Aorta (tissue), 5 donors: ENCODE measurements at places on chromosomes 5 and 9. TPM values are rescaled to one million over a fixed set of nuclear protein-coding genes. Genes with fewer than 3 reads are reported as not detected.
A peak's percentile ranks its signal among the peaks of the same experiment; 100 is the strongest.

The MEIKIN gene
- 1.2 TPM for total RNA-seq

The RLN2 gene
- not detected for total RNA-seq

The IFNA2 gene
- not detected for total RNA-seq

GRCh38 chr9:98161851-98162250 is 30.6 kb downstream of the CORO2A start:
- no peak for DNase-seq

GRCh38 chr5:154620411-154620810 is 134.8 kb upstream of the LARP1 start:
- no peak for DNase-seq

- no peak for DNase-seq
These were observed 54.9 kb upstream of the C5orf46 start for GRCh38 chr5:147961208-147961749.

DNA sequence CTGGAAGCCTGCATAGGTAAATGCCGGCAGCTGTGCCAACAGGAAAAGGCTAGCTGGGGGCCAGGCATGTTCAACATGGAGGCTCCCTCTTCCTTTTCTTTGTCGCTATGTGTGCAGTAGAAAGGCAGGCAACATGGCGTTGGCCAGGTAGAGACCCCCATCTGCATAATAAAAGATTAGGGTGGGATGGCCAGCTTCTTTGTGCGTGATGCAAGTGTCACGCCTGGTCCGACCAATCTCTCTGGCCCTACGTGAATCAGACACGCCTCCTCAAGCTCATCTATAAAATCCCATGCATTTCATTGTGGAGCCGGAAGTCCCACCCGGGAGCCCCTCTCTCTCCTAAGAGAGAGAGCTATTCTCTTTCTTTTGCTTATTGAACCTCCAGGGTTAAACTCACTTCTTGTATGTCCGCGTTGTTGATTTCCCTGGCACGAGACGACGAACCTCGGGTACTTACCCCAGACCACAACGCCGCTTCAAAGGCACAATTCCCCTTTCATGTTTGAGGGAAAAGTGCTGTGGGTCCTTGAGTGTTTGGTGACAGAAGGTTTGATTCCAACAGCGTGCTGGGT is 25.0 kb upstream of the C5orf47 start:
- no peak for DNase-seq

DNA sequence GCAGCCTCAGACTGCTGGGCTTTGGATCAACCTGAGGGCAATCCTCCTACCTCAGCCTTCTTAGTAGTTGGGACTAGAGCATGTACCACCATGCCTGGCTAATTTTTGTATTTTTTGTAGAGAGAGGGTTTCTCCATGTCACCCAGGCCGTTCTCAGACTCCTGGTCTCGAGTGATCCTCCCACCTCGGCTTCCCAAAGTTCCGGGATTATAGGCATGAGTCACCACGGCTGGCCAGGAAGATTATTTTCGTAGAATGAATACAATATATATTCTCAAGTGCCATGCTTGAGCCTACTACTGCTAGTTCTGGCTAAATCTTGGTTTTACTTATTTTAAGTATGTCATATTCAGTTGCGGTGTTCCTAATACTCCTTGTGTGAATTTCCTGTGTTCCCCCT is 88.2 kb upstream of the CLINT1 start:
- DNase-seq: no peak

- DNase-seq: no peak
These were observed 96.9 kb downstream of the MED27 start for GRCh38 chr9:131982671-131983239.

DNA sequence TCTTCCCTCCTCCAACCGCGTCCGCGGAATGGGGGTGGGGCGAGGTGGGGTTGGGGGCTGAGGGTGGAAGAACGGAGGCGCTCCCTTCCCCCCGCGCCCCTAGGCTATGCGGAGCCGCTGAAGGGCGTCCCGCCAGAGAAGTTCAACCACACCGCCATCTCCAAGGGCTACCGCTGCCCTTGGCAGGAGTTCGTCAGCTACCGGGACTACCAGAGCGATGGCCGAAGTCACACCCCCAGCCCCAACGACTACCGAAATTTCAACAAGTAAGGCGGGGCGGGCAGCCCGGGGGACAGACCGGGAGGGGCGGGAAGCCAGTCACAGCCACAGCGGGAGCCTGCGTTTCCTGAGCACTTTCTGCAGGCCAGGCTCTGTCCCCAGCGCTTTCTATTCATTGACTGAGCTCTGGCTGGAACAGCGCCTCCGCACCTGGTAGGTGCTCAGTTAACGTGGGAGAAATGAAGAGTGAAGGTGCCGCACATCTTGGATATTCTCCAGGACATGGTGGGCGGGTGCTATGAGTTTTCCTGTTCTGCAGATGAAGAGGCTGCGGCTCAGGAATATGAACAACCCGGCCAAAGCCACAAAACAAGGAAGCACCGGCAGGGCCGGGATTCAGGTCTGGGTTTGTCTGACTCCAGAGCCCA is 11.3 kb downstream of the MYOZ3 start:
- peak; percentile 73 for DNase-seq

DNA sequence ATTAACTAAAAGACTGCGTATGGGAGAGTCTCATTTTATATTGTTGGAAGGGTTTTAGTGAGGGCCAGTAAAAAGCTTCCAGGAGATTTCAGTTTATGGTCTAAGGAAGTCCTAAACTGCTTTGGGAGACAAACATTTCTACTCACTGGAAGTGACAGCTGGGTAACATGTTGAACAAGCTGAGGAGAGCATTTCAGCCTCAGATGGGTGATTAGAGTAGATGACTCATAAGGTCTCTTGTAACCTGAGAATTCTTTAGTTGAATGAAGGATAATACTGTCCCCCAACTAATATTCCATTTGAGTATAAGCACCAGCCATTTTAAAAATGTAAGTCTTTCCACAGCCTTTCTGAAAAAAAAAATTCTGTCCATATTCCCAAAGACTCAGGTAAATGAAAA is 218.0 kb upstream of the C9orf72 start:
- no peak for DNase-seq

DNA sequence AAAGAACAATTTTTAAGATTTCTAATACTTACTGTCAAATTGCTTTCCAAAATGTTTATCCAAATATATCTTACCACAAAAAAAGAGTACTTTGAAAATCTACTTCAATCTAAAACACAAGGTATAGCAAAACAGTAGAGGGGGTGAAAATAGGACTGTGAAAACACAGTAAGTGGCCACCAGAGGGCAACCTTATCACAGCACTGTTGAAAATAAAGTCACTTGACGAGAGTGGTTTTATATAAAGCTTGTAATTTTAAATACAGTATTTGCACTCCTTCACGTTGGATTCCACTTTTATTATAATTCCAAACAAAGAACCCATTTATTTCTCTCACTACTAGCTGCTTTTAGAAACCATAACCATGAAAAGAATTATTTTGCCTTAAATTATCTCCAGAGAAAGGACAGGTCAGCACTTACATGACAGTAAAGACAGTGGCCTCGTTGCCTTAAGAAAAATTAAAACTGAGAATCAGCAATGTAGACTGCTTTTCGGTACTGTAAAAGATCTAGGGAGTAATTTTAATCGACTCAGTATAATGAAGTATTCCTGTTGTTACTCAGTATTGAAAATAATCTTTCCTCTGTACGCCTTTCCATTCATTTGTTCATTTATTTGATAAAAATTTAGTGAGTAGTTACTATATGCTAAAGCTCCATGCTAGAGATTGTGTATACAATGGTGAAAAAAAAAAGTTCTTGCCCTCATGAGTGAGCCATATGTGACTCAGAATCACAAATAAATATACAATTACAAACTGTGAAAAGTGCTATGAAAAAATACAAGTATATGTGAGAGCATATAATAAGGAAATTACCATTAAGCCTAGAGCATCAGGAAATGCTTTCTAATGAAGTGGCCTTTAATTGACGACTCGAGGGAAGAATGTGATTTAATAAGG is 40.0 kb upstream of the CDK5RAP2 start:
- DNase-seq: no peak
